ENCODE measurements at places on chromosomes 2 and 18.

- DNase-seq: no peak
Observed at GRCh38 chr2:179247318-179248023, 17.2 kb downstream of the SESTD1 start.

- no peak for DNase-seq
Observed at GRCh38 chr18:23943903-23944624, 70.5 kb upstream of the TTC39C start.

DNA sequence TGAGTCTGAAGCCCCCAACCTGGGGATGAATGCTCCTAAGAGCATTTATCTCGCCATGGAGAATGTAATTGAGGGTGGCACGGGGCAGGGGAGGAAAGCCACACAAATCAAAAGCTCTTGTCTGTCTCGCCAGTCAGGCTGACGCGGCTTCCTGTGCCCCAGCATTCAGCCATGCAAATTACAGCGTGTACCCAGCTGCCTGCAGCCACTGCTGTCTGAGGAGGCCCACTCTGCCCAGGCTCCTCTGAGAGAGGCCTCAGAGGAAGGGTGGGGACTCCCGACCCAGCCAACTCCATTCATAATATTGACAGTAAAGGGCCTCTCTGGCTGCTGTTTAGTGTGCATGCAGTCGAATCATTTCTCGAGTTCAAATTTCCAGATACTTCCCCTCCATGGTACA, 22.0 kb downstream of the SMAD7 start:
- peak; percentile 79 for DNase-seq

DNA sequence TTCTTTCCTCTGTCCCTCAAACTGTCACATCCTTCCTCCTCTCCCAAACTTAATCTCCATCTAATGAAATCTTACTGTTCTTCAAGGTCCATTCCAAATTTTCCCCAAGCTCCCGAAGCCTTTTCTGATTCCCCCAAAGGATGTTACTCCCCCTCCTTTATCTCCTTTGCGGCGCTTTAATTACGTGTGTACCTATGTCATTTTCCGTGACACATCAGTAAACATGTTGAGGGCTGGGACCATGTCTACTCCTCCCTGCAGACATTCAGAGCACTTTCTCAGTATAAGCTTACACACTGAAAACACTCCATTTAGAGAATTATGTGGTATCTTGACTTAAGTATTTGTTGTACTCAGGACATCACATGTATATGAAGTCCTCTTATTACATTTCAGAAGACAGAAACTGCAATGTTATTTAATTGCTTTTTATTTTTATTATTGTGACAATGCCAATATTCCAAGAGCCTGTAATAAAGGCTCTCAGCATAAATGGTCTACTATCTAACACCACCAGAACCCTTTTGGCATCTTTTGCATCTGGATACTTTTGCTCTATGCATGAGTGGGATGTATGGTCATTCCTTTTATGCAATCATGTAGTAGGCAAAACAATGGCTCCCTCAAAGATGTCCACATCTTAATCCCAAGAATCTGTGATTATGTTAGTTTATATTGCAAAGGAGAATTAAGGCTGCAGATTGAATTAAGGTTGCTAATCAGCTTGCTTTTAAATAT, 1.8 kb downstream of the NMI start:
- DNase-seq: no peak

DNA sequence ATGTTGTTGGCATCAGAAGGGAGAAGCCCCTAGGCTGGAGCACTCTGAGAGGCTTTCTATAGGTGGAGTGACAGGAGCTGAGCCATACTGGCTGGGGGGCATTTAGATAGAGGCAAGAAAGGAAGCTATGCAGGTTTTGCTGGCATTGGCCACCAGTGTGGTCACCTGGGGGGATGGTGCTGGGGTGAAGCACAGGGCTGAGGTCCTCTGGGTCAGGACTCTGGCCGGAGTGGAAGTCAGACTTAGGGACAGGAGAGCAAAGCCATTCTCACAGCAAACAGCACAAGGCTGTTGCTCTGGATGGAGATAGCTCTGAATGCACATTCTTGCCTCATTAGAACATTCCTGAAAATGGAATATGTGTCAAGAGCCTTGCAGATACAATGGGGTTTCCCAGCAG, 47.4 kb downstream of the NTSR2 start:
- DNase-seq: no peak

DNA sequence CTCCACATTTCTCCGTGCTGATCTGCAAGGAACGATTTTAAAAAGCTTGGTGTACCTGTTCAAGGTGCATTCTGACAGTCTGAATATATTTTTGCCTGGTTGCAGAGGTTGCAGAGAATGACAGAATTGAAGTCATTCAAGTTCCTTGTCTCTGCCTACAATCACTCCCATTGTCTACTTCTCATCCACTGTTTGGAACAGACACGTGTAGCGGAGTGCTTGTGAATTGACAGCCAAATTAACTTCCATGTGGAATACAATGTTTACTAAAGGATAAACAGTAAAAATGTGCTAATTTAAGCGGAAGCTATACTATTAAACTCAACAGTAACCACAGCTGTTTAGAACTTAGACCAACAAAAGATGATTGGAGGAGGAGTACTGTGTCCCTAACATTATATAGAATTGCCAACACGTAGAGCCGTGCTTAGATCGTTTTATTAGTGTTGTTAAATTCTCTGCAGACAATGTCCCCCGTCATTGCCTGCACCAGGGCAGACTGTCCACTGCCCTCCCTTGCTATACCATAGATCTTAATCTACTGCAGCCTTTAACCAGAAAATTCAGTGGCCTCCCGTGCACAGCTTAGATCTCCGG, 87.3 kb upstream of the ZCCHC2 start:
- peak; percentile 82 for DNase-seq

GRCh38 chr18:5600378-5601071, 56.7 kb upstream of the EPB41L3 start:
- peak; percentile 61 for DNase-seq

DNA sequence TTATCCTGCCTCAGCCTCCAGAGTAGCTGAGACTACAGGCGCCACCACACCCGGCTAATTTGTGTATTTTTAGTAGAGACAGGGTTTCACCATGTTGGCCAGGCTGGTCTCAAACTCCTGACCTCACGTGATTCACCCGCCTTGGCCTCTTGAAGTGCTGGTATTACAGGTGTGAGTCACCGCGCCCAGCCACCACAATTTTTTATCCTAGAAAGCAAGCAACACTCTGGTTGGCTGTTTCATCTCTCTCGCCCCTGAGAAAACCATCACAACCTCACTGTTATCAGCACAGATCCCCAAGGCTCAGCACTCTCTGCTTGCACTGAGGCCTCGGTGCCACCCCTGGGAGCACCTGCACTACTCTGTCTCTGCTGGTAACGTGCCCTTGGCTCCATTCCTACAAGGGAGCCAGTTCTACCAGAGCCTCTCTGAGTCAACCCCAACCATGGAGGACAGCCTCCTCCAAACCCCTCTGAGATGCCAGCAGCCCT, 134.8 kb upstream of the AGAP1 start:
- no peak for DNase-seq

- no peak for DNase-seq
Observed at GRCh38 chr2:41741951-41742595, 305.7 kb upstream of the PKDCC start.

DNA sequence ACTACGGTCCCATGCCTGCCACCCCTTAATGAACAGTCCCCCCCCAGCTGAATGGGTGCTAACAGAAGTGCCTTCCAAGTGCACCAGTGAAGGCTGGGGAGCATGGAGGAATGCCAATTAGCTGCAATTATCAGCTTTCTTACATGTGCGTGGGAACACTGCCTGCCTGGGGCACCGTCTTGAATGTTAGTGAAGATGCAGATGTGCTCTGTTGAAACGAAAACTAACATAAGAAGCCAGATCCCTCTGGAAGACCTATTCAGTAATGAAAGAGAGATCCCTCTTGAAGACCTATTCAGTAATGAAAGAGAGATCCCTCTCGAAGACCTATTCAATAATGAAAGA, 154.5 kb downstream of the CLIP4 start:
- no peak for DNase-seq

GRCh38 chr2:235562065-235562747, 68.4 kb downstream of the AGAP1 start:
- DNase-seq: no peak

DNA sequence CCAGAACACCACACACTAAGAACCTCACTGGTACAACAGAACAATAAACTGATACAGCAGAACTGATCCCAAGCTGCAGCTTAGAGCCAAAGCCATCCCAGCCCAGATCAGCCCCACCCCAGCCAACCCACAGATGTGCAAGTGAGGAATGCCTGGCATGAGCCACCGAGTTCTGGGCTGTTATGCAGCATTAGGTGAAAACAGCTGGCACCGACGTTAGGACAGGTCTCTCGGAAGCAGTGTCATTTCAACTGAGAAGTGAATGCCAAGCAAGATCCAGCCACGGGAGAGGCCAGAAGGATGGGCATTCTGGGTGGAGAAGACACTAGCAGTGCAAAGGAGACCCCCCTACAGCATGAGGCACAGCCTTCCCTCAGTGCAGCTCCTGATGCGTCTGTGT, 38.9 kb downstream of the ADCY3 start:
- peak; percentile 55 for DNase-seq

DNA sequence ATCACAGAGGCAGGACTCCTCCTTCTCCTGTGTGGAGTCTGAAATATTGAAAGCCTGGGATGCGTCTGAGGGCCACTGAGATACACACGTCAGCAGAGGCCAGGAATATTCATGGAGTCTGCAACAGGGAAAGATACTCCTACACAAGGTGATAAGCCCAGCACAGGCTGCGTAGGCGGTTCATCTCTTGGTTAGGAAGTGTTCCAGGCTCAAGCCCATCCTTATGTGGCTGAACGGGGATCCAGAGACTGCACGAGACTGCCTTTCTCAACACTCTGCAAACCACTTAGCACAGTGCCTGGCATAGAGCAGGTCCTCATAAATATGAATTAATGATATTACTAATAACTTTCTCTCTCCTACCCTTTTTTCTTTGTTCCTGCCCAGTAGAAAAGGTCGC, 29.2 kb upstream of the AGPS start:
- DNase-seq: no peak

- no peak for DNase-seq
Observed at GRCh38 chr2:65371074-65371434, 61.3 kb downstream of the SPRED2 start.

GRCh38 chr2:113276761-113277425, 1.8 kb downstream of the PAX8 start:
- DNase-seq: no peak

DNA sequence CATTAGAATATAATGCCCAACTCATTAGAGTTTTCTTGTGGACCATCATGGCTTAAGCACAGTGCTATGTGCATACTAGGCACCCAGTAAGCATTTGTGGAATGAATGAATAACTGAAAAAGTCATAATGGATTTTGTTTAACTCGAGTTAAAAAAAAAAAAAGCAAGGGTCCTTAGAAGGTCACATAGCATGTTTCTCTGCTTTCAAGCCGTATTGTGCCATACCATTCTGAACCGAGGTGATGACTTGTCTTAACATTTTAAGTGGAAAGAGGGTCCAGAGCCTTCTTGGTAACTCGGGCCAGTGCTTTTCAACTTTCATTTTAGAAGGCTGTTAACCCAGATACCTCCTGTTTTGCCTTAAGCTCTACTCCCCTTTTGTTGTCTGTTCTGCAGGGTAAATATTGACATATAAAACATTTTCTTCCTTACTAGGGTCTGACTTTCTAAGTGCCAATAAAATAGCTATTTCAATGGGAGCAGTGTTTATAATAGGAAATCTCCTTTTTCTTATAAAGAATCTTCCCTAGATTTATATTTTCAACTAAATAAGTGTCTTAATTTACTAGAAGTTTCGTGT, 787 bp upstream of the ADGRF3 start:
- DNase-seq: no peak

- DNase-seq: no peak
Observed at GRCh38 chr2:23394700-23395099, 9.7 kb downstream of the KLHL29 start.

- no peak for DNase-seq
Observed at GRCh38 chr2:164952057-164952702, 3.1 kb downstream of the SLC38A11 start.

- no peak for DNase-seq
Observed at GRCh38 chr2:96867756-96868554, 1.9 kb downstream of the SEMA4C start.

- DNase-seq: no peak
Observed at GRCh38 chr2:190415794-190416775, 7.9 kb downstream of the MFSD6 start.

DNA sequence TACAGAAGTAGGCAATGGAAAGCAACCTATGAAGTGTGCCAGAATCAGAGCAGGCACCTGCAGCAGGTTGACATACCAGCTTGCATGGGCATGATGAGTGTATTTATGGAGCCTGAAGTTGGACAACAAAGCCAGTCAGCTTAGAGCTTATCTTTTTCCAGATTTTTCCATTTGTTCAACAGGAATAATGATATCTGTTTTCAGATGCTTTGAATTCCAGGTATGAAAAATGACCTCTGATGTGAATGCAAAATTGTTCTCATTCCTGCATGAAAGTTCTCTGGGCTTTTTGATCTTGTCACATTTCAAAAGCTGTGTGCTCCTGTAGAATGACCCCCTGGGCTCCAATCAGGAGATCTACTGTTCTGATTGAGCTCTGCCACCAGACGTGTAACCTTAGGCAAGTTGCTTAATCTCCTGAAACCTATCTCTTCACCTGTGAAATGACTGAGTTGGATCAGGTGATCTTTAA, 38.2 kb upstream of the VIT start:
- no peak for DNase-seq

DNA sequence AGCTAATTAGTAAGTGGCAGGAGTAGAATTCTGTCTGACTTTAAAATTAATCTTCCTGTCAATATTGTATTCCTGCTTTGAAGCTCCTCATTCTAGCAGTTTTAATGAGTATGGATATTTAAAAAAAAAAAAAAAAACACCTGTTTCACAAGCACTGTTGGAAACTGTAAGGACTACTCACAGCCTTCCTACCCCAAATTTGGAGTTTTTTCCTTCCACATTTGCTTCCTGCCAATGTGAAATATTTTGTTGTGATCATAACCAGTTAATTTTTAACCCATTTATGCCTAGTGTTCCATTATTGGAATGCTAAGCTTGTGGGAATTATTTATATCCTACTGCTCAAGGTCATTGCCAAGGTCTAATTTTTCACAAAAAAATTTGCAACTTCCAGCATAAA, 36.1 kb upstream of the SCYGR2 start:
- DNase-seq: no peak

DNA sequence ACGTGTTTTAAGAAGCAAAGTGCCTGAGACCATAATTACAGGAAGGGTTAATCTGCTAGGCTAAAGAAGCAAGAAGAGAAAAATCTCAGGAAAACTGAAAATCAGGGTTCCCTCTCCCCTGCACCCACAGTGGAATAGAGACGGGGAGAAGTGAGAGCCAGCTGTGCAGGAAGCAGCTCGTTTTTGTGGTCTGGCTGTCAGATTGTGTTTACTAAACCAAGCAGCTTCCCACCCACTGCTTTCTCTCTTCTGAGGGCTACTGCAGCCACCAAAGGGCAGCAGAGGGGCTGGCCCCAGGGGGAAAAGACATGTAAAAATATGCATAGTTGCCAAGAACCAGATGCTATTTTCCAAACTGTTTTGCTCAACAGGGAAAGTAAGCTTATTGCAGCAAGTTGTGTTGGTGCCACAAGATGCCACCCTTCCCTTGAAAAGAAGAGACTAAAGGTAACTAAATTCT, 72.6 kb upstream of the THUMPD2 start:
- DNase-seq: peak; percentile 17
